Stimulated activated CD8-positive, alpha-beta memory T cell treated with anti-CD3 and anti-CD28 coated beads, Interleukin-7, amount 100 ng/mL, for 1 hour (primary cell): ENCODE measurements at places on chromosomes 7 and 10.

- DNase-seq, result no peak
Observed at GRCh38 chr10:77361426-77361825, 276.2 kb downstream of the KCNMA1 start.

- no peak for DNase-seq
Observed at GRCh38 chr7:155764438-155764793, 47.8 kb downstream of the SHH start.

DNA sequence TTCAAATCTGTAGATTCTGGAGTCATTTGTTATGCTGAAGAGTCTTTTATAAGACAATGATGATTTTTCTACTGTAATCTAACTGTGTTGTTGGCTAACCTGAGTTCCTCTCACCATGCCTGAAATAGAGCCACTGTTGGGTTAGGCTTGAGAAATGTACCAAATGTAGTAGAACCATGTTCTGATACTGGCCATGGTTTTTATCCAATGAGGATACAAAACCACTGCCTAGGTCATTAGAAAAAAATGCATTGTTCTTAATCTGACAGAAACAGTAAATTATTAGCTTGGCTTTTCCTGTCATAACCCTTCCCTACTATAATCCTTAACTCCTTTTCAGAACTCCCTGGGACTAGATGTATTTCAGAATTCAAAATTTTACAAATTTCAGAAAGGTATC, 86.6 kb downstream of the RAPGEF5 start:
- no peak for DNase-seq

DNA sequence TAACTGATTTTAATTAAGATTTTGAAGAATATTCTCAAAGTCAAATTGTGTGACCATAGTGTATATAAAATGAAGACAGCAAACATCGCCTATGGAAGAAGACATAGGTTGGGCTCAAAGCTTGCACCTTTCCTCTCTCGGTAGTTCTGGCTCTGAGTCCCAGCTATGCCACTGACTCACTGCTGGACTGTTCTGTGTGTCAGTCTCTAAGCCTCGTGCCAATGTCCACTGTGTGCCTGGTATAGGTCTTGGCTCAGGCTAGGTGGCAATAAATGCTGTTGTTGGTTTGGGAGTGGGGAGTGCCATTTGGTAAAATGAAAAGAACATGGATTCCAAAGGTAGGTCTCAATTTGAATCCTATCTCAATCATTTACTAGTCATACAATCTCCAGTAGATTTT, 137.5 kb upstream of the RHEB start:
- no peak for DNase-seq

GRCh38 chr10:130409331-130409730, 273.1 kb downstream of the GLRX3 start:
- DNase-seq, result no peak

GRCh38 chr10:20976390-20976789, 79.3 kb upstream of the NEBL start:
- no peak for DNase-seq

DNA sequence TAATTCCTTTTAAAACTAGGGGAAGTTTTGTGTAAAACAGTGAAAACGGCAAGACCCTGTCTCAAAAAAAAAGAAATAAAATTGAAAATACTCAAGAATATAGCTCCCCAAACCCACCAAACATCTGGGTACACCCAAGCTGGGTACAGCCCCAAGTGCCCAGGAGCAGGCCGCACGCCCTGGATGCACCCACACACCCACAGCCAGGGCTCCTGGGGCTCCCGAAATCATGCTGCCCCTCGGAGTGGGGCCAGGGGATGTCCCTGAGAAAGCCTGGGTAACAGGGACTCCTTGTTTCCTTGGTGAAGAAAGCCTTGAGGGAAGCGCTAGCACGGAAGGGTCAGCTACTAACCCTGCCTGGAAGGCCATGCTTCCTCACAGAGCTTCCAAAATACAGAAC, 10.1 kb downstream of the BNIP3 start:
- DNase-seq, result no peak

DNA sequence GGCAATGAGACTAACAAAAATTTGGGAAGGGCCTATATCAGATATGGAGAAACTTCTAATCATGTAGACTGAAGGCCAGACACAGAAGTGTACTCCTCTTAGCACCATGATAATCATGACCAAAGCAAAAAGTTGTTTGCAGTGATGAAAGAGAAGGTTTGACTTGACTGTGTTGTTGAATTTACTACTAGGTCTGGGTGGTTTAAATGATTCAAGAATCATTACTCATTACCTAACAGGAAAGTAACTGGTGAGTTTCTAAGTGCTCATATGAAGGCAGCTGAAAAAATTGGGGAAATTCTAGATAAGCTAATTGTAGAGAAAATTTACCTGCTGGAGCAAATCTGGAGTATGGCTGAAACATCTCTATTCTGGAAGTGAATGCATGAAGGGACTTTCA, 451.5 kb upstream of the SORCS1 start:
- no peak for DNase-seq

GRCh38 chr7:41890631-41891274, 187.9 kb upstream of the INHBA start:
- DNase-seq, result no peak

DNA sequence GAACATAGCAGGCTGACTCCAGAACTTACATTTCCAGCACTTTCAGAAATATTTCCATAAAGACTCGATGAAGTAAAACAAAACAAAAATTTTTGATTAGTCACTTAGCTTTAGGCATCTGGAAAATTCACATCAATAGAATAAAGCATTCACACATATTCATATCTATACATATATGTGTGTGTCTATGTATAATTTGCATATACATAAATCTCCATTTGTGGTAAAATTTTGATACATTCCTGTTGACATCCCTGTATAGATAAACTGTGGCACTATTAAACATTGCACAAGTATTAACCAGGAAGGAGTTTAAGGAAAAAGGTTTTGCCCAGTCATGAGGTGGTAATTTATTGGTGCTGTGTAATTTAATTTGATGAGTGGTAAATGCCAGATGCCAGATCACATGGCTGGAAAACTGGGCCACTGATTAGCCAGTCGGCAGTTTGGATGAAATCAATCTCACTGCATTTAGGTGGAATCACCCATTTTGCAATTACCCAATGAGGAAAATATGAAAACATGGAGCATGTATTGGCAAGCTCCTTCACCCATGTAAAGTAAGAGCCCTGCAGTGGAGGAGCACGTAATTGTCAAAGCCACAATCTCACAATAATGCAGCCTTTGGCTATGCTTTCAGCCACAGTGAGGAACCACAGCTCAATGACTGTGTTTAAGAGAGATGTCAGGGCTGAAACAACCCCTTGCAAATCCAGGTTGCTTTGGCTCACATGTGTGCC, 294.6 kb downstream of the RNLS start:
- DNase-seq, result no peak

- no peak for DNase-seq
Observed at GRCh38 chr10:111249925-111250324, 173.1 kb downstream of the ADRA2A start.

DNA sequence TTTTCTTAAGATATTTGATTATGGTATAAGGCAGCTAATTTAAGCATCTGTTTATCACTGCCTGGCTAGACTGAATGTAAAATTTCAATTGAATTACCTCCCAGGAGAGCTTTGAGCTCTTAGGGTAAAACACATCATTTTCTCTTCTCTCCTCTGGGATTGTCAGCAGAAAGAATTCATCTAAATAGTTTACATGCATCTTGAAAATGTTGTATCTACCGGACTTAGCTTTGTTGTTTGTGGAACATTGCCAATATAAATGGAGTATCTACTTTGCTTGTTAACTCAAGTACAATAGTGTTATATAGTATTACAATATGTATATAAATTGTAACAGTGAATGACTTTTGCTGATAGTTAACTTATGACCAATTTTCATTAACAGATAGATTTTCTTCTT, 73.3 kb downstream of the TAF3 start:
- DNase-seq, result no peak
